ENCODE measurements at places on chromosomes 5 and 9.

DNA sequence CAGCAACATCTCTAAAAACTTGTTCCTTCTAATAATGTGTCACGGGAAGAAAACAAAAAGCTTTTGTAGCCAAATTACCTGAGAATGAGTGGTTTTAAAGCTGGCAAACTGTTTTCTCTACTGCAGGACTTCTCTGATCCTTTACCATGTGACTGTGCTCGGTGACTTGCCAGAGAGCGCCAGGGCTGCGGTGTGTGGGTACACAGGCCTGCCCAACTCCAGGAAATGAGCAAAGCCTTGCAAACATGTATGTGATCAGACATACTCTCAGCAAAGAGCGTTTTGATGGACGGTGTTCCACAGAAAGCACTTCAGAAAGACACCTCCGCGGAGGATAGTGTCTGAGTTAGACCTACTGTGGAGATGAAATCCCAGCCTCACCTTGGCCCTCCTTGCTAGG lies 157.3 kb downstream of the SPOCK1 start:
- DNase-seq, result no peak

DNA sequence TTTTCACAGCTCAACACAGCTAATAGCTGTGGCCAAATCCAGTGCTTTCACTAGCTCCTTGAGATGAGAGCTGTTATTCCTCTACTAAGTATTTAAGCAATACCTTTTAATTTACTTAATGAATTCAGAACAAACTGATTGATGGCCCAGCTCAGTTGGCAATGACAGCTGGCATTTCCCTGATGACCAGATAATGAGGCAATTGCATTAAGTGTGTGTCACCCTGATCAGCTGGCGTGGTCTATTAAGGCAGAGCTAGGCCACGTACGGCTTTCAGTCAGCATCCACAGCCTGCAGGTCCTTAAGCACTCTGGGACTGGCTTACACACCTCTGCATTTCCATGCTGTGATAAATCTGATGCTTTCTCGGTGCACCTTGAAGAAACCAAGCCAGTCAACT lies 34.4 kb downstream of the TTLL11 start:
- DNase-seq, result no peak

DNA sequence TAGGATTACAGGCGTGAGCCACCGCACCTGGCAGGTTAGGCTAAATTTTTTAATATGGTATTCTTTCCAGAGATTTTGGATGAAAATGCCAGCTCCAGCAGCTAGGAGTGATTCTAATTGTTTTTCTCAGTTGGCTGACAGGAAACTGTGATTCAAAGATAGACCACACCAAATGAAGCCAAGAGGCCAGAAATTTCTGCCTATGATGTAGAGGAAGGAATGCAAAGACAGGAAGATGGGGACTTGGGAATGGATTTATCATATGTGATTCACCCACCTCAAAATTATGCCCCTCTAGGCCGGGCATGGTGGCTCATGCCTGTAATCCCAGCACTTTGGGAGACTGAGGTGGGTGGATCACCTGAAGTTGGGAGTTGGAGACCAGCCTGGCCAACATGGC lies 53.3 kb downstream of the UGCG start:
- DNase-seq, result no peak

DNA sequence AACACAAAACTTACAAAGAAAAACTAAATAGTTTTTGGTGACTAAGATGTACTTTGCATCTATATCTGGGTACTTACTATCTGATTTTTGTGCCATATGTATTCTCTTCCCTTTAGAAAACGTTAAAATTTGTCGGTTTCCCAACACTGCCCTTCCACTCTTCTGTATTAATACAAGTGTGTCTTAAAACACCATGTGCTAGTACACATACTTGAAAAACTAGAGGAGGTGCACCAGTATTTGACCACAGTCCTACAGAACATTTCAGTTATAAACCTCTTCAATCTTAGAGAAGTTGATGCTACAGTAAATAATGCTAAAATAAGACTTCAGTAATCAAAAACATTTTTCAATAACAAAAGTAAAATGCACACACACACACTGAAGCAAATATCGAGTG lies 251.2 kb downstream of the EFNA5 start:
- no peak for DNase-seq

GRCh38 chr5:87327998-87328397 lies 60.3 kb downstream of the RASA1 start:
- DNase-seq, result no peak

GRCh38 chr9:91629718-91630117 lies 206.1 kb upstream of the NFIL3 start:
- no peak for DNase-seq

- DNase-seq, result no peak
Measured at GRCh38 chr5:91302305-91302704, 80.8 kb downstream of the ARRDC3 start.

DNA sequence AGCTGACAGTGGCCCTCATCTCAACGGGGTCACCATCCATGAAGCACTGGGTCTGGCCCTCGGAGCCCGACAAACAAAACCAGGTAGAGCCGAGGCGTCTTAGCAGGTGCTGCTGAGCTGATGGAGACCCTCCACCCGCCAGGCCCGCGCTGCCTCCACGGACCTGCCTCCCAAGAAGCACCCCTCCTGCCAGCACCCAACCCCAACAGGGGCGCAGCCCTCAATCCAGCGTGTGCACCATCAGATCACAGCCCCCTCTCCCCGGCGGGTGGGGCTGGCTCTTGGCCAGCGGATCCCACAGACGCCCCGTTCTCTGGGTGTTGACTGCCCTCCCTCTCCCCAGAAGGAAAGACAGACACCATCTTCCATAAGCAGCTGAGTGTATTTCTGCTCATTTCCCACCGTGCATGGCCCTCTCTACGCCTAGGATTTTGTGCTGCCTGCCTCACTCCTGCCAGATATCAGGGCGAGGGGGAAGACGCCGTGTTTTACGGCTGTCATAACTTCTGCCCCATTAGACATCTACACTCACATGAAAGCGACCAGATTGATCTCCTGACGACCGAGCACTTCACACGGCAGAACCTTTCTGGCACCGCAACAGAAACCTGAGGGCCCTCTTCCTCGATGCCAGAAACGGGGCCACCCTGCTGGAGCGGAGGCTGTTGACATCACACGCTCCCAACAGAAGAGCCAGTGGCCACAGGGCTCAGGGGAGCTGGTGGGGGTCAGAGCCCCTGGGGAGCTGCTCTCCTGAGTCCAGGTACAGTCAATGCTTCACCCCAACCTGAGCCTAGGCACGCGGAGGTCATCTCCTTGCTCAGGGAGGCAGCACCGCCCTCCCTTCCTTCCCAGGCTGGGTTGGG lies 12.4 kb downstream of the NACC2 start:
- DNase-seq, result no peak

DNA sequence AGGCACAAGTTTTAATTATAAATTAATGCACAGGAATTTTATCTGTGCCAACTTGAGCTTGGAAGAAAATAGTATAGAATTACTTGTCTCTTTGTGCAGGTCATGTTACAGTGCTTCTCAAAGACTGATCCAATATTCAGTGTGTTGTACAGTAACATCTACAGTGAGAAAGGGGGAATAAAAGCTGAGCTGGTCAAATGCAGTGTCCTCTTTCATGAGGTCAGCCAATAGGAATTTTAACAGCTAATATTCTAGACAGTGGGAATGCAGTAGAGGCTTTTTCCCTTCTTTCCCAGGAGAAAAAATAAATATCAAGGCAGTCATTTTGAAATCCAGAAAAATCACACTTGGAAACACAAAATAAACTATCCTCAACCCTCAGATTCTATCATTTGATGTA lies 95.7 kb upstream of the ITGA1 start:
- DNase-seq, result peak; percentile 33

DNA sequence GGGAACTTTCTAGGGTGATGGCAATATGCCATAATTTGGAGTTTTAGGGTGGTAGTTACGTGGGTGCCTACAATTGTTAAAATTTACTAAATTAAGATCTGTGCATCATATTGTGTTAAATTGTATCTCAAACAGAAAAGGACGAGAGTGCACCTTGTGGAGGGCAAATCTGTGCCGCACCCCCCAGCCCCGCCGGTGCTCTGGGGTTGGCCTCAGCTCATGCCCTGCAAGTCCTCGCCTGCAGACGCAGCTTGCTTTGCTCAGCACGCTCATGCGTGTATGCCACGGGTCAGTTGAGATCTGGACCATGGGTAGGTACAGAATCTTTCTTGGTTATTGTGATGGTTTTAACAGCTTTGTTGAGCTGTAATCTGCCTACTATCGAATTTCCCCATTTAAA lies 33.7 kb upstream of the FCN1 start:
- DNase-seq, result no peak

GRCh38 chr5:109693535-109694400 lies 4.0 kb downstream of the MAN2A1 start:
- no peak for DNase-seq

- DNase-seq, result no peak
Measured at GRCh38 chr9:137920753-137921152, 43.2 kb downstream of the CACNA1B start.

GRCh38 chr5:143987751-143988560 lies 176.0 kb downstream of the HMHB1 start:
- DNase-seq, result no peak

GRCh38 chr5:191036-191948 lies at the start of gene LRRC14B:
Gene LRRC14B (plus strand): TSS chr5:191495. CDS start chr5:191539, 44 bp downstream.
- DNase-seq, result no peak

GRCh38 chr5:74865804-74866595 lies at the start of gene FAM169A:
Gene FAM169A (minus strand): TSS chr5:74866387. CDS start chr5:74841676, 24,711 bp downstream.
- DNase-seq, result no peak

DNA sequence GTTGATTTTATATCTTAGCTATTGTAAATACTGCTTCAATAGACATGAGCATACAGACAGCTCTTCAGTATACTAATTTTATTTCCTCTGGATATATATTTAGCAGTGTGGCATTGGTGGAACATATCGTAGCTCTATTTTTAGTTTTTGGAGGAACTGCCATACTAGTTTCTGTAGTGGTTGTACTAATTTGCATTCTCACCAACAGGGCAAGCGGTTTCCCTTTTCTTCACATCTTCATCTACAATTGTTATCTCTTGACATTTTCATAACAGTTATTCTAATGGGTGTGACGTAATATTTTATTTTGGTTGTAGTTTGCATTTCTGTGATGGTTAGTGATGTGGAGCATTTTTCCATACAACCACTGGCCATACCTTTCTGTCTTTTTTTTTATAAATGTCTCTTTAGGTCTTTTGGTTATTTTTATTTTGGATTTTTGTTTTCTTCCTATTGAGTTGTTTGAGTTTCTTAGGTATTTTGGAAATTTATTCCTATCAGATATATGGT lies 32.5 kb downstream of the TAF11L14 start:
- no peak for DNase-seq

GRCh38 chr5:73374520-73375190 lies 73.9 kb downstream of the FOXD1 start:
- DNase-seq, result no peak

GRCh38 chr5:163964671-163965070 lies 459.3 kb downstream of the MAT2B start:
- no peak for DNase-seq

GRCh38 chr5:179608131-179608581 lies 15.3 kb downstream of the HNRNPH1 start:
- DNase-seq, result no peak

DNA sequence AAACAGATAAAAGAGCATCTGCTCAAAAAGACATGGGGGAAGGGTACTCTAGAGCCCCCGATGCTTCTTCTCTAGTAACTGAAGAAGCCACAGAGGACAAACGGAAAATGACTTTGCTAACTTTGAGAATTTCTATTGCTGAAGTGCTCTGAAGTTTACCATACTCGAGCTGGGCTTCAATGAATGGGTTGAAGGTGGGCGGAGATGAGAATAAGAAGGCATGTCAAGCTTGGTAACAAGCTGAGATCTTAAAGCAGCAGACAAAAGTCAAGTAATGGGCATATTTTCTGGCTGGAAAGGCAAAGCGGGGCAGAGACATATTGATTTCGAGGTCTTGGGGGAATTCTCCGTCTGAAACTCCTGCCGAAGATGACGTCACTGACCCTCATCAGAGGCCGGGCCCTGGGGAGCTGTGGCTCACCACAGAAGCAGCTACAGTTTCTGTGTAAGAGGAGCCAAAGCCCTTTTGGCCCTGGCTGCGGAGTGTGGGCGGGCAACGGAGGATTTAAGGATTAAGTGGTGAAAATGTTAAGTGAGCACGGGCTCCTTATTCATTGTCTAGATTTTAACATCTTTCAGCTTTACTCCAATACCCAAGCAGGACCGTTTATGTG lies 115.8 kb upstream of the SLIT3 start:
- DNase-seq, result peak; percentile 50

DNA sequence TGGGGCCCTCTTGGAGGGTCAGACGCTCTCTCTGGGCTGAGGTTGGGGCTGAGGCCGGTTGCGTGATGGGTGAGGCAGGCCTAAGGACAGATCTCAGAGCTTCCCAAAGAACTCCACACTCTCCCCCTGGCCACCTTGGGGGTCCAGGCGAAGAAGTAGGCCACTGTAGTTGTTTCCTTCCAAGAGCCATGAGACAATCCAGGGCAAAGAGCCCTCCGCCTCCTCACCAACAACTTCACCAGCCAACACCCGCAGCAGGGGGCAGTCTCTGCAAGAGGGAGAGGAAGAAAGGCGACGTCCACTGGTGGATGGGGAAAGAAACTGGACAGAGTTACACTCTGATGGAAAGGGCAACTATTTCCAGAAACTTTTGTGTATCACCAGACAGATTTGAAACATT lies 10.7 kb downstream of the SLC35A4 start:
- DNase-seq, result no peak

- DNase-seq, result no peak
Measured at GRCh38 chr5:167759057-167759821, 532.2 kb upstream of the WWC1 start.

DNA sequence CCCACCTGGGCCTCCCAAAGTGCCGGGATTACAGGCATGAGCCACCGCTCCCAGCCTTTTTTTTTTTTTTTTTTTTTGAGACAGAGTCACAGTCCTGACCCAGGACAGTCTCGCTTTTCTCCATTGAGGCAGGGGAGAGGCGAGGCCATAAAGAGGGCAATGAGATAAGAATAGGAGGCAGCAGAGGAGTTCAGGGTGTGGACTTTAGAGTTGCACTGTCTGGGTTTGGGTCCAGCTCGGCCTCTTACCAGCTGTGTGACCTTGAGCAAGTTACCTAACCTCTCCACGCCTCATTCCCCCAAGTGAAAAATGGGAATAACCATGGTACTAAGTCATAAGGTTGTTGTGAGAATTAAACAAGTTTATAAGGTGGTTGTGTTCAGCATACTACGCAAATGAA lies 24.6 kb upstream of the ANKH start:
- DNase-seq, result no peak

DNA sequence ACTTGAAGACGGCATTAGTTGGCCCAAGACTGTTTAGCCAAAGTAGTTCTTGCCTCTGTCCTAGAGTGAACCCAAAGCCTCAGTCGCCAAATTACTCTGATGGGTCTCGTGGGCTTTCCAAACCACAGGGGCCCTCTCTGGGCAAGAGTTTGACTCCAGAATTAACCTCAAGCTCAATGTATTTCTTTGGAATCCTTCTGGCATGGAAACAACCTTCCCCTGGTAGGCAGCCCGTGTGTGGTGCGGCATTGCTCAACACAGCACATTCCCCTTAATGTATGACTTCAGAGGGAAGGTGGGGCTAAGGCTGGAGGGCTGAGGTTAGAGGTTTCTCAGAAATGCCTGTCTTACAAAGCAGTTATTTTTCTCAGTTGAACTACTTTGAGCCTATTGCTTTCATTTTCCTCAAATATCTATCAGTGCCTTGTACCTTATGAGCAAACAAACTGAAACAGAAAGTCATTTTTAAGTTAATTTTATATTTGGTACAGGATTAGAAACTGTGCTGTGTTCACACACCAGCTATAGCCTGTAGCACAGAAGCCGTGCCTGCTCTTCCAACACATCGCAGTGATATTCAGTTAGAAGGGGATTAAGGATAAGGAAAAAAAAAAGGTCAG lies 123.9 kb upstream of the HAPLN1 start:
- peak; percentile 43 for DNase-seq

- DNase-seq, result no peak
Measured at GRCh38 chr5:116646611-116647289, 72.1 kb upstream of the SEMA6A start.

GRCh38 chr9:93893899-93894690 lies 61.1 kb downstream of the BARX1 start:
- no peak for DNase-seq

Data from brain pericyte (primary cell).